ENCODE measurements at places on chromosomes 12 and 14. TPM values are rescaled to one million over a fixed set of nuclear protein-coding genes. Genes with fewer than 3 reads are reported as not detected.

DNA sequence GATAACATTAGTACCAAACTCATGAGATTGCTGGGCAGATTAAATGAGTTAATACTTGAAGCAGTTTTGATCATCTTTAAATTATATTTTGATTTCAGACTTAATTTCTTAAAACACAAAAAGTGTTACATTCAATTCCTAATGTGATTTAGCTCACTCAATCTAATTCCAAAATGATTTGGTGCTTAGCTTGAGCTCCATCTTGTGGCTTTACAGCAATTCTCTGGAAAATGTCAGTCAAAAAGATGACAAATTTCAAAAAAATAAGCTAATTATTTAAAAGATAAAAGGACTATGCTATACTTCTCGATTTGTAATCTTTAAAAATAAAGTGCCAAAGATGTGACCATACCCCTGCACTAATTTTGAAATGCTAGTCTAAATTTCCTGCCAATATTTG lies 10.1 kb downstream of the LLPH start:
- DNase-seq = no peak

DNA sequence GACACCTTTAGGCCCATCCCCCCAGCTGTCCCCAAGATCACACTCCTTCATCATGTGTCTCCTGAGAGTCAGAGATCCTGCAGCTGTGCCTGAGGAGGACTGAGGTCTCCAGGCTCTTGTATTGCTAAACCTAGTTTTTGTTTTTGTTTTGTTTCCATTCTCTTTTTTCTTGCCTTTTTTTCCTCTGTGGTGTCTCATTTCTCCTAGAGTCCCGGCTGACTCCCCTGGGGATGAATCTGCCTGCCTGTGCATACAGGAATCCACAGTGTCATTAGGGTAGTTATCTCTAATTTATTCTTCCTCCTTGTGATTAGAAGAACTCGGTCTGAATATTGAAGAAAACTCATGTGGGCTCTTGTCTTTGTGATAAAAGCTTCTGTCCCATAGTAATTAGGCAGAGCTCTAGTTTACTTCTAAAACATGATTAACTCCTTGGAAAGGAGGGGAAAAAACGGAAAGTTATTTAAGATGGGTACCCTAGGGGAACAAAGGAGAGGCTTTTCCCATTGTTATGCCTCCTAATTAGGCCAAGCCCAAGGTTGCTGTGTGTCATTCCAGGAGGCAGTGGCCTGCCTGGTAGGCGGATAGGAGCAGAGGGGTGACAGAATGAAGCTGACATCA lies 343.2 kb downstream of the ZFP36L1 start:
- DNase-seq = no peak

- DNase-seq = no peak
Measured at GRCh38 chr12:20410734-20411133, 42.4 kb downstream of the PDE3A start.

- peak; percentile 81 for DNase-seq
Measured at GRCh38 chr14:102949062-102949800, 26.8 kb downstream of the AMN start.

DNA sequence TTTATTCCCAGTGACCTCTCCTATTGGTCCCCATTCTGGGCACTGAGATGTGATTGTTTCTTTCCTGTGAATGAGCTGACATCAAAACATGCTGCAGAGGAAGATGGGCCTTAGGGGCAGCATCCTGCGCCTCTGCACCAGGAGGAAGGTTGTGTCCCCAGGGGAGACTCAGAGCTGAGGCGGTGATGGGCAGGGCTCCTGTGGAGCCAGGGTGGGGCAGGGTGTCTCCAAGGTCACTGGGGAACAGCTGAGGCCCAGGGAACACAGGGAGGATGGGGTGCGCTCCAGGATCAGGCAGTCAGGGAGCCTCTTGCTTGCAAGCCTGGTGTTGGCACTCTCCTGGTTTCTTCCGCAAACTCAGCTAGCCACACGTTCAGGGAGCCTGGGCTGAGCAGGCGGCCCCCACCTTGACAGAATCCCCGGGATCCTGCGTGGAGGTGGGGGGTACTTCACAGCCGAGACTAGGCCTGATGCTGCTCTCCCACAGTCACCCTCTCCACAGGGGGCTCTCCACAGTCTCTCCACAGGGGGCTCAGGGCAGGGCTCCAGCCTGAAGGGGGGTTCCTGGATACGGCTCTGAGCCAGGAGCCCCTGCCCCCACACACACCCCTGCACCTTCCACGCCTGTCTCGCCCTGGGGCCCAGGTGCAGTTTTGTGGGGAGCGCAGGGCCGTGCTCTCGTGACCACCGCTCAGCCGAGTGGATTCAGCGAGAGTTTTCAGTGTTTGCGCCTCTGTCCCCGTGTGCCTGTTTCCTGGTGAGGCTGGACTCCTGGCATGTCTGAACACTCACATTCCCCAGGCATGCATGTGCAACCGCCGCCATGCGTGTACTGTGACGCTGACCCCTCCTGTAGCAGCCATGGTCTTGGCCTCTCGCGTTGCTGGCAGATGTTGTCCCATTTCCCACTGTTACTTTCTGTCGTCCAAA lies 264.7 kb downstream of the SEC23A start:
- no peak for DNase-seq

DNA sequence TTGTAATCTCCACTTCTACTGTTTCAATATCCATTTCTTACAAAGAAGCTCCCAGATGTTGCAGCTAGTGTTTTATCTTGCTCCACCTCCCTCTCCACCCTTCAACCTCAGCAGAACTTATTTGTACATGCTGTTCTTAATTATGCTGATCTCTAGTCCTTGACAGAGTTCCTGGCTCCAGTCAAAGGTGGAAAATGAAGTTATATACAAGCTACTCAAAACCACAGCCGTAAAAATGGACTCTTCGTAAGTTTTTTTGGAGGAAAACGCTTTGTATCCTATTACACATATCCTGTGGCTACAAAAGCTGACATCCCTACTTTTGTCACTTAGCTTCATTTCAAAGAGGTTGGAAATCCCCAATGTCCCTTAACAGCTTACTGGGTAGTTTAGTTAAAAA lies 1.3 kb downstream of the CLEC1A start:
- DNase-seq = no peak

DNA sequence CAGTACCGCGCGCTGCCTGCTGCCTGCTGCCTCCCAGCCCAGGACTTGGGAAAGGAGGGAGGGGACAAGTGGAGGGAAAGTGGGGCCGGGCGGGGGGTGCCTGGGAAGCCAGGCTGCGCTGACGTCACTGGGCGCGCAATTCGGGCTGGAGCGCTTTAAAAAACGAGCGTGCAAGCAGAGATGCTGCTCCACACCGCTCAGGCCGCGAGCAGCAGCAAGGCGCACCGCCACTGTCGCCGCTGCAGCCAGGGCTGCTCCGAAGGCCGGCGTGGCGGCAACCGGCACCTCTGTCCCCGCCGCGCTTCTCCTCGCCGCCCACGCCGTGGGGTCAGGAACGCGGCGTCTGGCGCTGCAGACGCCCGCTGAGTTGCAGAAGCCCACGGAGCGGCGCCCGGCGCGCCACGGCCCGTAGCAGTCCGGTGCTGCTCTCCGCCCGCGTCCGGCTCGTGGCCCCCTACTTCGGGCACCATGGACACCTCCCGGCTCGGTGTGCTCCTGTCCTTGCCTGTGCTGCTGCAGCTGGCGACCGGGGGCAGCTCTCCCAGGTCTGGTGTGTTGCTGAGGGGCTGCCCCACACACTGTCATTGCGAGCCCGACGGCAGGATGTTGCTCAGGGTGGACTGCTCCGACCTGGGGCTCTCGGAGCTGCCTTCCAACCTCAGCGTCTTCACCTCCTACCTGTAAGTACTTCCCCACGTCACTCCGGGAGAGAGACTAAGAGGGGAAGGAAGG lies at the start of gene LGR5:
Gene LGR5, plus strand, starts transcription at position 186 of the 732 bp plus-strand sequence. Its CDS starts 283 bp downstream, at position 469.
- DNase-seq = no peak

The DPY19L2 gene
- total RNA-seq = 1.8 TPM

The RXYLT1 gene
- total RNA-seq = 17.9 TPM
